ENCODE measurements at places on chromosomes 12 and 14.

GRCh38 chr14:99605299-99605961 is 1.4 kb upstream of the CCDC85C start:
- DNase-seq = no peak

GRCh38 chr12:47205532-47206449 is 126.0 kb upstream of the AMIGO2 start:
- DNase-seq = no peak

GRCh38 chr14:102279688-102280348 is 25.1 kb downstream of the MOK start:
- no peak for DNase-seq

DNA sequence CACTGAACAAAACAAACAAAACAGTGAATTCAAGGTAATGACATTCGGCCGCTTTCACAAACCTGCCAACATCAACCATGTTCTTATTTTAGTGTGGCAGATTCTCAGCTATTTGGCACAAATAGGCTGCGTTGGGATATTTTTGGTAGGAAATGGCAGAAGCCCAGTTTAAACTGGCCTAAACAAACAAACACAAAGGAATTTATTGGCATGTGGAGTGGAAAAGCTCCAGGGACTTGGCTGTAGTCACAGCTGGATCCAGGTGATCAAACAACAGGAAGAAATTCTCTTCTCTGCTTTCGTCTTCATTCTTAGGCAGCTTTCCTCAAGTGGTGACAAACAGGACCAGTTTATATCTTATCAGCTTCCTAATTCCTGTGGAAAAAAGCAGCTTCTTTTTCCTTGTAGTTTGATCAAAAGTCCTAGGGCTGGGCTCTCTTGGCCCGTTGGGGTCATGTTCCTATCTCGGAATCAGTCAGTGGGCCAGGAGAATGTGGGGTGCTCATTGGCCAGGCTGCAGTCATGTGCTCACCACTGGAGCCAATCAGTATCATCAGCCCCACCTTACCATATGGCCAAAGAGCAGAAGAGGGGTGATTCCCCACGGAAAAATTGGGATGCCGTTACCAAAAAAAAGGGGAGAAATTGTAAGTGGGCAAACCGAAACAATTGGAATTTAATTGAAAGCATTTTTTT is 22.6 kb downstream of the C12orf75 start:
- no peak for DNase-seq

GRCh38 chr14:83798421-83798820 is 1731.5 kb upstream of the FLRT2 start:
- DNase-seq = no peak
